Myometrial cell (primary cell): ENCODE measurements at places on chromosomes 12 and 14. TPM values are rescaled to one million over a fixed set of nuclear protein-coding genes. Genes with fewer than 3 reads are reported as not detected.

Gene ABCC9
- 2.1 and 6.1 TPM in 2 replicates for total RNA-seq

Gene PTHLH
- total RNA-seq: not detected in 2 replicates

Gene PRPH
- total RNA-seq: not detected in 2 replicates

Gene SSTR1
- 3.5 TPM in 2 replicates for total RNA-seq

Gene AKAP5
- total RNA-seq: 0.71 and 1.2 TPM in 2 replicates

Gene KRT74
- not detected in 2 replicates for total RNA-seq

Gene RPL10L
- not detected in 2 replicates for total RNA-seq

Gene TRMT5
- total RNA-seq: 6.6 and 6.7 TPM in 2 replicates

Gene SETD1B
- 2.0 and 3.2 TPM in 2 replicates for total RNA-seq

Gene CCDC184
- total RNA-seq: 0.58 and 1.1 TPM in 2 replicates

Gene KRT79
- not detected in 2 replicates for total RNA-seq

Gene SMCO2
- not detected in 2 replicates for total RNA-seq

Gene PPP4R3A
- total RNA-seq: 27.3 and 30.0 TPM in 2 replicates

Gene LRTM2
- total RNA-seq: not detected in 2 replicates

Gene CFL2
- 113 and 132 TPM in 2 replicates for total RNA-seq

Gene DIO3
- total RNA-seq: 1.1 TPM in 1 of 2 replicates, not detected in the other

Gene NPAS3
- total RNA-seq: under 0.01 and 0.71 TPM in 2 replicates

Gene SERPINA12
- total RNA-seq: not detected in 2 replicates

Gene ETFBKMT
- total RNA-seq: 1.4 and 2.6 TPM in 2 replicates
